A549 treated with Hydrocortisone at 1 μM for 4 hours (cell line): ENCODE measurements at places on chromosomes 5 and 9. TPM values are rescaled to one million over a fixed set of nuclear protein-coding genes. Genes with fewer than 3 reads are reported as not detected.

MYMK gene
- not detected in 5 replicates for total RNA-seq

ZNF883 gene
- 0.62 to 0.89 TPM (median 0.84 TPM) in 5 replicates for total RNA-seq

TDRD7 gene
- total RNA-seq, result 10.7 to 16.0 TPM (median 13.0 TPM) in 5 replicates

FRRS1L gene
- total RNA-seq, result 0.15 to 0.21 TPM (median 0.21 TPM) in 5 replicates

GLRA1 gene
- not detected in 5 replicates for total RNA-seq

SCGB3A2 gene
- total RNA-seq, result not detected in 5 replicates

NR2F1 gene
- 4.1 to 4.9 TPM (median 4.4 TPM) in 5 replicates for total RNA-seq

HDHD3 gene
- 17.7 to 25.5 TPM (median 23.0 TPM) in 5 replicates for total RNA-seq

TNFSF15 gene
- 0.08 to 0.14 TPM (median 0.10 TPM) in 5 replicates for total RNA-seq
